ENCODE measurements at places on chromosomes 12 and 14.

- no peak for DNase-seq
Measured at GRCh38 chr12:87923361-87923760, 105.8 kb downstream of the C12orf50 start.

GRCh38 chr12:122730215-122731014 is at the start of gene HCAR1:
TSS of gene HCAR1 (minus strand) at chr12:122730844. CDS start at chr12:122730339, 505 bp downstream.
- no peak for DNase-seq

GRCh38 chr12:14714437-14714836 is 18.0 kb upstream of the GUCY2C start:
- no peak for DNase-seq

DNA sequence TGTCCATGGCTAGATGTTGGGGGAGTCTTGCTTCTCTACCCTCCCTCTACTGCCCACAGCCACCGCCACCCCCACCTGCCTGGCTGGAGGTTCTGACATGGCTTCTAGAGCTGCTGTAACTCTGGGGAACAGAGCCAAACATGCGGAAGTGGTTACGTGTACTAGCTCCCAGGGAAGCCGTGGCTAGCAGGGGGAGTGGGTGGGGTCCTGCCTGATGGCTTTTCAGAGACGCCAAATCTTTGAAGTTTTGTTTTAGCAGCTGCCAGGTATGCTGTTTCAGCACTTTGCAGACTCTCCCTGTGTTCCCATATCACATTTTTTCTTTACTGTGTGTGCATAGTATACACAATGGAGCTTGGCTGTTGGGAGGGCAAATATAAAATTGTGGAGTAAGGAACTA is 150.3 kb downstream of the TGFB3 start:
- DNase-seq, result no peak

- DNase-seq, result no peak
Measured at GRCh38 chr12:123105211-123105826, 45.6 kb downstream of the PITPNM2 start.

- no peak for DNase-seq
Measured at GRCh38 chr12:126935435-126935834, 1331.5 kb upstream of the TMEM132C start.

- no peak for DNase-seq
Measured at GRCh38 chr12:116141110-116141832, 136.2 kb downstream of the MED13L start.
